ENCODE measurements at places on chromosomes 2 and 18.

GRCh38 chr18:8602040-8602439, 7.2 kb upstream of the RAB12 start:
- no peak for DNase-seq

DNA sequence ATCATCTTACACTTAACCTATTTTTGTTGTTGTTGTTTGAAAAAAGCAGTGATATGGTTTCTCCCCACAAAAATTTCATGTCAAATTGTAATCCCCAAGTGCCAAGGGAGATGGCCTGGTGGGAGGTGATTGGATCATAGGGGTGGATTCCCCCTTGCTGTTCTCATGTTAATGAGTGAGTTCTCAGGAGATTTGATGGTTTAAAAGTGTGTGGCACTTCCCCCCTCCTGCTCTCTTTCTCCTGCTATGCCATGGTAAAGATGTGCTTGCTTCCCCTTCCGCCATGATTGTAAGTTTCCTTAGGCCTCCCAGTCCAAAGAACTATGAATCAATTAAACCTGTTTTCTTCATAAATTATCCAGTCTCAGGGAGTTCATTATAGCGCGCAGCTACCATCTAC, 1362.7 kb upstream of the FAM98A start:
- no peak for DNase-seq

GRCh38 chr18:49669403-49669802, 107.5 kb downstream of the LIPG start:
- DNase-seq = no peak

DNA sequence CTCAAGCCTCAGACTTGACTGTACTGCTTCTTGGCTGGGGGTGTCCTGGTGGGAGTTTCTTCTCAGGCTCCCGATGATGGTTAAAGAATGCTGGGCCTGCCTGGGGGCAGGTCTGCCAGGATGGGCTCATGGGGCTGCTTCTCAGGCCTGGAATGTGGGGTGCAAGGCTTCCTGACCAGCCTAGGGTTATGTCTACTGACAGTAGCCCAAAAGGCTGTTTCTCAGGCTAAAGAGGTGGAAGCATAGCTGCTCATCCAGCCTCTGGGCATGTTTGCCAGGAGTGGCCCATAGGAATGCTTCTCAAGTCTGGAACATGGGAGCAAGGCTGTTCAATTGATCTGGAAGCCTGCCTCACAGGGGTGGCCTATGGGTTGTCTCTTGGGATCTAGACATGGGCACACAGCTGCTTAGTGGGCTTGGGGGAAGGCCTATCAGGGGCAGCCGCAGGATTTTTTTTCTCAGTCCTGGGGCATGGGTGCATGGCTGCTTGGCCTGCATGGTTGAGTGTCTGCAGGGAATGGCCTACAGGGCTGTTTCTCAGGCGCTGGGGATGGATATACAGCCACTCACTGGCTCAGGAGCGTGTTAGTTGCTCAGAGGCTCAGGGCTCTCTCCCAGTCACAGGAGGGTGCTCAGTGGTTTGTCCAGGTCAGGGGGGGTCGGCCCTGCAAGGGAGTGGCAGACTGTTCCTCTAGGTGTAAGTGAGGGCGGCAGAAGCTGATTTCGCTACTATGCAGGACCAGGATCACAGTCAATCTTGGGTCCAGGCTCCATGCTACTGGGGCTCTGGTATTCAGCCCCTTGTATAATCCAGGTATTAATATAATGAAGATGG, 617.3 kb upstream of the REG3G start:
- DNase-seq = no peak

- no peak for DNase-seq
These were observed 837 bp downstream of the NHEJ1 start for GRCh38 chr2:219159771-219160185.

GRCh38 chr18:77820472-77820871, 570.8 kb downstream of the GALR1 start:
- no peak for DNase-seq

GRCh38 chr2:65957886-65958285, 477.0 kb upstream of the MEIS1 start:
- DNase-seq = no peak

GRCh38 chr18:59971871-59972428, 72.2 kb downstream of the PMAIP1 start:
- DNase-seq = no peak

- no peak for DNase-seq
These were observed 27.5 kb upstream of the LDLRAD4 start for GRCh38 chr18:13191031-13191430.

DNA sequence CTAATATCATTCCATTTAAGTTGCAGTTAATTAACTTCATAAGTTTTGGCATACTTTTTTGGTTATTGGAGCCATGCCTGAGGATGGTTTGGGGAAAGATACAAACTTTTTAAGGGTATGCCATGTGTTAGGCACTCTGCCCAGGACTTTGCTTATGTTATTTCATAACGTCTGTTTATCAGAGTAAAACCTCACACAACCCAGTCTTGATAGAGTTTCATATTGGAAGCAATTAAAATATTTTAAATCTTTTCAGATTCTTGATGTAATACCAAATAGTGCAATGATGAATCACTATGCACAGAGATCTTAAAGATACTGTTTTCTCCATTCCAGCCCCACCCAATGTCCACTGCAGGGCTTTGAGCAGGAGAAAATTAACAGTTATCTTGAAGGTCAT, 529.1 kb upstream of the HNMT start:
- no peak for DNase-seq

- DNase-seq = no peak
These were observed 221.1 kb upstream of the SALL3 start for GRCh38 chr18:78758496-78758895.

- DNase-seq = no peak
These were observed 145.5 kb downstream of the CYP26B1 start for GRCh38 chr2:72001937-72002690.

- DNase-seq = no peak
These were observed 491.3 kb downstream of the IRS1 start for GRCh38 chr2:226308323-226308680.

DNA sequence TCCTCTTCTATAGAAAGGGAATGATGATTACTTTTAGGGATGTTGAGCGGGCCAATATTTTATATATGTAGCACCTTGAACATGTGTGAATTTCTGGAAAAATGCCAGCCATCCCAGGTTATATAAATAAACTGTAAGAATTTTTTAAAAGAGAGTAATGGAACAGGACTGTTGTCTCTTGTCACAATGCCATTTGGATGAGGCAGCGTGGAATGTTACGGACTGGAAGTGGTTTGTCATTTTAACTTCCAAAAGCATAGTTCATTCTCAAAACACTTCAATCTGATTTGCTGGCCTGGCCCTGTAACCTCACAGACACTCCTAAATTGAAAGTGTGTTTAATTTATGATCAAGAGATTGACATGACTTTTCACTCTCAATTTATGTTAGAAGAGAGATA, 70.8 kb downstream of the TPGS2 start:
- DNase-seq = no peak

DNA sequence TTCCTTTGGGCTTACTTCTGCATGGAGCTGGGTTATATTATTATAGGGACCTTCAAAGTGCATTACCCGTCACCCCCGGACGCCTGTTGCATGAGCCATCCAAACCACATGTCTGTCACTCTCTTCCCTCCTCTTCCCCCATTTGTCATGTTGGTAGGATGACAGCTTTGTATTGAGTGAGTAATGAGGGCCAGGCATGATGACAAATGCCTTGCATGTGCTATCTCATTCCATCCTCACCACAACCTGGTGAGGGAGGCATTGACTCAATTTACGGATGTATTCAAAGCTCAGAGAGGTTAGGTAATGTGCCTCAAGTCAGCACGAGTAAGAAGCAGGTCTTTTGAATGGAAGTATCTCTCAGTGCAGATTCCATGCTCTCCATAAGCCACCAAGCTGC, 510.5 kb upstream of the TNP1 start:
- no peak for DNase-seq

DNA sequence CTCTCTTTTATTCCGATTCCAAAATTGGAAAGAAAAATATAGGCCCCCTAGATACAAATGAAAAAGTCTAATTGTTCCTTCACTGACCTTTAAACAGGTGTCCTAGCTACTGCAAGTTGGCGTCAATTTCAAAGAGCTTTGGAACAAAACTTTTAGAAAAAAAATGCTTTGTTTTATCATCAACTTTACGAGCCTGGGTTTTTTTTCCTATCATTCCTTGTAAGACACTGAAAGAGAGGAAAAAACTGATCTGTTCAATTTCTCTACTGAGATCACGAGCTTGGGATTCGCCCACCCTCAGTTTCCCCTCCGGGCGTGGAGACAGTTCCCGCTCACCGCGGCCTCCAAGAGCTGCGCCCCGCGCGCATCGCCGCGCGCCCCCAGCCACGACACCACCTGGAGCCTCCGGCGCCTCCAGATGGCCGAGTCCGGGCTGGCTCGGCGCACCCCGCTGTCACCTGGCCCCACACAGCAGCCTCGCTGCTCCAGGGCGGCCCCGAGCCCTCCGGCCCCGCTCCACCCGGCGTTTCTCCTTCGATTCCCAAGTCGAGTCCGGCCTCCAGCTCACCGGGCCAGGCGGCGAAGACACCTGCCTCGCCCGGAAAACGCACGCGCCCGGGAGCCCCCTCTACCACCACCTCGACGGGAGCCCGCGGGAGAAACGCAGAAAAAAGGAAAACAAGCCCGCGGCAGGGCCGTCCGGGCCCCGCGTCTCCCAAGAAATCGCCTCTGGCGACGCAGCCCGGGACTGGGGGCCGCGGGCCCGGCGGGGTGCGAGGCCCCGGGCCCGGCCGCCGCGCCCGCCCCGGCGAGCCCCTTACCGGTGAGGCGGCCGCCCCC, 656 bp downstream of the TBC1D8 start:
- no peak for DNase-seq

DNA sequence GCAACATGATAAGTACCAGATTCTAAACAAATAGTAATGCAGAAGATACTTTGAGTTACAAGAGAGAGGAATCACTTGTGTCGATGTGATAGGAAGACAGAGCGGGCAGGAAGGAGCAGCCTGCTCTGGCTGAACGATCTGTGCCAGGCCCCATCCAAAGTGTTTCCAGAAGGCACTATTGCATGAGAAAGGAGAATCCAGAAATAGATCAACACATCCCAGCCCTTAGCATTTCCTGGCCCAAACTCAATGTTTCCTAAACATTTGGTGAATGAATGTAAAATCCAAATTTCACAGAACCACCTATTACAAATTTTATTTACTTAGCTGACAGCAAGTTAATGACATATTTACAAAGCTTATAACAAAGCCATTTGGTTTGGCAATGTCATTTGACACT, 257.2 kb downstream of the TXNL1 start:
- DNase-seq = no peak

- DNase-seq = no peak
These were observed 95.7 kb downstream of the MALT1 start for GRCh38 chr18:58766946-58767345.

- no peak for DNase-seq
These were observed 2.6 kb downstream of the RAB27B start for GRCh38 chr18:54830866-54831265.

GRCh38 chr18:6627645-6628044, 101.9 kb upstream of the ARHGAP28 start:
- no peak for DNase-seq

DNA sequence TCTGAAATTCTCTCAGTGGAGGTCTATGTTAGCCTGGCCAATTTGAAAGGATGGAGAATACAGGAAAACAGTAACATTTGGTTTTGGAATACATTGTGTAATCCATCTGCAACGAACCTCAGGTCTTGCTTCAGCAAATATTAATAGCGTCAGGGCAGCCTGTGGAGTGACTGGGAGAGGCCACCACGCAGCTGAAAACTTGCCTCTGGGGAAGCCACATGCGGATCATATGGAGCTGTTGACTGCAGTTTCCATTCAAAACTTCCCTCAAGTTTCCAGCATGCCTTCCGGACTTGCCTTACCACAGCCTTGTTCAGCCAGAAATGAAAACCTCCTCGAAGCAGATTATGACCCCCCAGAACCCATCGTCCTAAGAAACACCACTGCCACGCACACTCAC, 25.7 kb downstream of the BCL11A start:
- no peak for DNase-seq

DNA sequence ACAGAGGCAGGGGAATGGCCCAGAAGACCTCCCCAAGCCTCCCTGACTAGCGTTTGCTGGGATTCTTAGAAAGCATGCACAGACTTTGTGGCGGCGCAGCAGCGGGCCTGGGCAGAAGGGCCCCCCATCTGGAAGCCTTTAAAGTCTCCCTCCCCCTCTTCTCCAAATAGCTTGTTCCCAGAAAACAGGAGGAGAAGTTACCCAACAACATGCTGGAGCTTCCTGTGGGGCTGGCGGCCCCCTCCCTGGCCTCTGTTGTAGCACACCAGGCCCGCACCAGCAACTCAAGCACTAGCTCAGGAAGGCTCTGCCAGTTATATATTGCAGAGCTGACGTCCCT, 334.8 kb downstream of the DYSF start:
- no peak for DNase-seq

- DNase-seq = no peak
These were observed 26.1 kb upstream of the WIPF1 start for GRCh38 chr2:174623690-174624089.

DNA sequence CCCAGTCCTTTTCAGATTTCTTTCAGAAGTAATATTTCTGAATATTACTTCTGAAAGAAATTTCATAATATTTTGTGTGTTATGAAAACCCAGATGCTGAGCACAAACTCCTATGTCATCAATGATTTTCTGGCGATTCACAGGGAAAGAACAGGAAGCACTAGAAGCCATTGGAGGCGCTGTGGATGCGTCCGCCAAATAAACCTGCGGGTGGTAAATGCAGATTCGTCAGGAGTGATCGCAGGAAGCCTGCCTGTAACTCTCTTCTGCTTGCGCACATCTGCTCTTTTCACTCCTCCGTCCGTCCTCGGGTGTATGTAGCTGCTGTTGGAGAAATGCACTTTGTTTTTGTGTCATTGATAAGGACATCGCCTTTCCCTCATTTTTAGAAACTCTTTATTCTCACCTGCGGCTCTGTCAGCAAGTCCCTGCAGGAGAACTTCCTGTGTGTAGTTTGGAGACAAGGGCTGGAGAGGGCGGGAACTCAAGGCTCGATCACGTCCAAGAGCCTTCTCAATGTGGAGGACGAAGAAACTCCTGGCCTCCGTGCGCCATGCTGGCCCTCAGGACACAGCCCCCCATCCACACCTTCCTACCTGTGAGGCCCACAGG, 483.8 kb downstream of the GALR1 start:
- no peak for DNase-seq

GRCh38 chr2:98514879-98515249, 70.2 kb downstream of the INPP4A start:
- no peak for DNase-seq

- DNase-seq = no peak
These were observed 27.2 kb downstream of the G6PC2 start for GRCh38 chr2:168928113-168928831.

DNA sequence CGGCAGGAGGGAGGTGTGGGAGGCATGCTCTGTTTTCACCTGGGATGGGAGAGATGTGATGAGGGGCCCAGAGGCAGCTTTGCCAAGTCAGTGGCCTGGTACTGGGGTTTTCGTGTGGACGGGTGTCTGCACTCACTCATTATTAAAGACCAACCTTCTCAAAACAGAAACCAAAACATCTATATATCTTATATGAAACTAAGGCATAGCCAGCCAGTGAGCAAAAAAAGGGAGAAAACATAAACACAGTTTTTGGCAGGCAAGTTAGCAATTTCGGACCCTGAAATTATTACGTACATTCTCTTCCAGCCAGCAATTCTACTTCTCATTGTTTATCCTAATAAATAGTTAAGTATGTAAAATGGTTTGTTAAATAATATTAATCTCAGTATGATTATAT, 181.1 kb upstream of the SMAD2 start:
- no peak for DNase-seq

GRCh38 chr18:75455249-75456198, 28.0 kb upstream of the SMIM21 start:
- DNase-seq = no peak

Measured in NCI-H1436 treated with DMSO at 0.1 percent for 48 hours (cell line).